ENCODE measurements at places on chromosomes 6 and 20.

DNA sequence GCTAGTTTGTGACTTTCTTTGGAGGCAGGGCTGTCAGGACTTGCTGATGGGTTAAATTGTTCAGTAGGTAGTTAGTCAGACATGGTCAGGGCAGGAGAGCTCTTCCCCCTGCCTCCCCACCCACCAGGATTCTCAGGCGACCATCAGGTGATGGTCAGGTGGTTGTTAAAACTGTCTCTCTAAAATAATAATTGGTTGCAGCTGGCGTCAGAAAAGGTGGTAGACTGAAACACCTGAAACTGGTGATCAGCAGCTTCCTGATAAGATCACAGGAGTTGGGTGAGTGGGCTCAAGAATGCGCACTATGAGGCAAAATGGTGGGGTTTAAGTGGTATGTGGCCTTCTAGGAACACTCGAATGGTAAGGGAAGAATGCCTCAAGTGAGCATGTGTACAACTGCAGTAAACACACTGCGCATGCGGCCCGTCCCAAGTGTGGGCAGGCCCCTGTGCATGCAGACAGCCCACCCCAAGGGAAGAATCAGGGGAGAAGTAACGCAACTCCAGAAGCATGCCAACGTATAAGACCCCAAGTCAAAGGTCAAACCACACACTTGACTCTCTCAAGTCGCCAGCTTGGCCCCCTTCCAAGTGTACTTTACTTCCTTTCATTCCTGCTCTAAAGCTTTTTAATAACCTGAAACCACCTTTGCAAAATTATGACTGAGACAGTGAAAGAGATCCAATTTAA lies 7.9 kb upstream of the BLCAP start:
- DNase-seq: no peak

DNA sequence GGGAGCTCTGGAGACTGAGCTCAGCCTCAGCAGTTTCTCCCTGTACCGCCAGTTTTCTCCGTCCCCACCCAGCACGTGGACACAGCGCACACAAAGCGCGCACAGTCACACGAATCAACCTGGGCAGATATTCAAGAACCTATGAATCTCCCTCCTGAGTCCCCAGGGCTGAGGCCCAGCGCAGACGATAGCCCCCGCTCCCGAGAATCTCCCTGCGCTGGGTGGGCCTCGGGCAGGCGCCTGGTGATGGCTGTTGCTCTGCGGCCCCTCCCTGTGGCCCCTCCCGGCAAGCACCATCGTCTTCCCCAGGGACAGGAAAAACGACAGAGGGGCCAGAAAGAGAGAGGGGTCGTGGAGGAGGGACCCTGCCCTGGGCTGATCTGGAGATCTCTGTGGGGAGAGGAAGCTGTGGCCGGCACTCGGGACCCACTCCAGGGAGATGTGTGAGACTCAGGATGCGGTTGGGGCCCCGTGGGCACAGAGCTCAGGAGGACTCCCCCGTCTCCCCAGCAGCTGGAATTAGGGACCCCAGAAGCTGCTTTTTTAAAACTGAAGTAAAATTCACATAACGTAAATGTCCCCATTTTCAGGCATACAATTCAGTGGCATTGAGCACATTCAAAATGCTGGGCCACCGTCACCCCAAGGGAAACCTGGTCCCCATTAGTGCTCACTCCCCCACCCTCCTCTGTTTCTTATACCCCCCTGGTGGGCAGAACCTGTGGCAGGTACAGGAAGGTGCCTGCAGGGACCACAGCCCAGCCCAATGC lies 330.8 kb downstream of the TAF4 start:
- no peak for DNase-seq

DNA sequence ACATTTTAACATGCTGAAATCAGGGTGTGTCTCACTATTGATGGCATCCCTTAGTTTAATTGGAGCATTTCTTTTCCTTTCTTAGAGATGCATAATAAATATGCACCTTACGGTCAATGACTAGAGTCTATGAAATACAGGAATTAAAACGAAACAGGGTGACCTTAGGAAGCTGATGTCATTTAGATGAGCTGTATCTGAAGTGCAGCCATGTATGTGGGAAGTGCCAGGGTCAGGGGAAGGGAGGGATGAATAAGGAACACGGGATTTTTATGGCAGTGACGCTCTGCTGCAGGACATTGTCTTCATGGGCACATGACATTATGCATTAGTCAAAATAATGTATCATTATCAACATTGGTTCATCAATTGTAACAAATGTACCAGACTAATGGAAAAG lies 84.0 kb downstream of the AGPAT4 start:
- no peak for DNase-seq

GRCh38 chr6:133262804-133263203 lies 21.6 kb downstream of the EYA4 start:
- no peak for DNase-seq

- DNase-seq: no peak
Measured at GRCh38 chr20:15528391-15529111, 1044.7 kb downstream of the KIF16B start.

GRCh38 chr6:781350-781961 lies 88.5 kb upstream of the EXOC2 start:
- DNase-seq: no peak

- DNase-seq: no peak
Measured at GRCh38 chr20:62505337-62506045, 29.7 kb upstream of the GATA5 start.

- no peak for DNase-seq
Measured at GRCh38 chr20:24936526-24937407, 12.3 kb upstream of the CST7 start.

DNA sequence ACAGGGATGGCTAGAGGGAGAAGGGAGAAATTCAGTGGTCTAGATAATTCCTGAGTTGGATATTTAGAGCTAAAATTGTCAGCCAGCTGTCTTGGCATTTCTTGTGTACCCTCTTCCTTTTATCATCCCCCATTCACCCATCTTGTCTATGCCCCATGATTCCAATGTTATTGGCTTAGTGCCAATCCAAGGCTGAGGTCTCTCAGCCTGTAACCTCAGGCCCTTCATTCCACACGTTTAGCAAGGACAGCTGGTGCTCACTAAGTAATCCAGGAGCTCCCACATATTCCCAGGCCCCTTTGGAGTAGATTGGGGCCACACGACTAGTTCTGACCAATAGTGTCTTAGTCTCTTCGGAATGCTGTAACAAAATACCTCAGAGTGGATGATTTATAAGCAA lies 112.4 kb upstream of the ATXN1 start:
- DNase-seq: no peak

DNA sequence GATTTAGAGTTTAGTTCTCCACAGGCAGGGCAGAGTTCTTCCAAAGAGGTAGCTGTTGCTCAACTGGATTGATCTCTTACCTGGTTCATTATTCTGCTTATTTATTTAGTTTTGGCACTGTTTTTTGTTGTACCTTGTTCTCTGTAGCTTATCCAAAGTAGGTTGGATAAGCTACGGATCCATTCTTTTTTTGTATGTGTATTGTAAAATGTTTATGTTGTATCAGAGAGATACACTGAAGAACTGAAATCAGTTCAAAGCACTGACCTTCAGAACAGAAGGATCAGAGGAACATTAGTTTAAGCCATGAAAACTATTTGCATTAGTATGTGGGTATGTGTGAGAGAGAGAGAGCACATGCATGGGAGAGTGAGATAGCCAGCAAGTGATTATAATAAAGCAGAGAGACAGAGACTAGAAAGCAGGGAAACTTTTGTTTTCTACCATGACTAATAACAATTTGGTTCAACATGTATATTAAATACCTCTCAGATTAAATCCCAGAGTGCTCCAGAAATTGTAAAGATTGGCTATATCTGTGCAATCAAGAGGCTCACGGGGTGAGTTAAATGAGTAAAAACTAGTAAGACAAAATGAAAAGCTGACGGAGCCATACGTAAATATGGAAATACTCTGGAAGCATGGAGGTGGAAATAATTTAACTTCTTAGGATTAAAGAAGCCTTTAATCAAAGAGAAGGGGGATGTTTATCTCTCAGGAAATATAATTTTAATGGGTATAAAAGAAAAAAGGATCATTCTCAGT lies 40.2 kb downstream of the ITCH start:
- DNase-seq: no peak
